KBM-7 (cell line): ENCODE measurements at places on chromosomes 7 and 10.

DNA sequence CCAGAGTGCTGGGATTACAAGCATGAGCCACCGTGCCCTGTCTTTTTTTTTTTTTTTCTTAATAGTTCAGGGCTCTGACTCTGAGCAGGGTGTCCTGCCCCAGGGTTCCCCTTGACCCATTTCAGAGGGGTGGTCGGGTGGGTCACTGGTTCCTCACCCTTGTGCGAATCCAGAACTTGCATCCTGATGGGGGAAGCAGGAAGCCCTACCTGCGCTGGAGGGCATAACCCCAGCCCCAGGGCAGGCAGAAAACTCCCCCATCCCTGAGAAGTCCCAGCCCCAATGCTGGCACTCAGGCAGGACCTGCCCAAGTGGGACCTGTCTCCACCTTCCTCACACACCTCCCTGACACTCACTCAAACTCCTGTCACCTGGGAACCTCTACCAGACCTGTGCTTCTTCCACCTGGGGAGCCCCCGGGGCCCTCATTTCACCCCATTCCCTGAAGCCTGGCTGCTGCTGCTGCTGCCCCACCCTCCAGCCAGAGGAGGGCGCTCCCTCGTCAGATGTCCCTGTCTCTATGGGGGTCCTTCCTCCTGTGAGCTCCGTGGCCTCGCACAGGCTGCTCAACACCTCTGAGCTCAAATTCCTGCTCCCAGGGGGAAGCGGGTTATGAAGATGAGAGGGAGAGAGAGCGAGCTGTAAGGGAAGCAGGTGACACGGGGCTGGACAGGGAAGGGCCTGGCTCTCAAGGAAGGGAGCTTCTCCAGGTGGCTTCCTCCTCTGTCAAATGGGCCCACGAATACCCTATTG, 15.1 kb upstream of the ZNF273 start:
- no peak for DNase-seq

DNA sequence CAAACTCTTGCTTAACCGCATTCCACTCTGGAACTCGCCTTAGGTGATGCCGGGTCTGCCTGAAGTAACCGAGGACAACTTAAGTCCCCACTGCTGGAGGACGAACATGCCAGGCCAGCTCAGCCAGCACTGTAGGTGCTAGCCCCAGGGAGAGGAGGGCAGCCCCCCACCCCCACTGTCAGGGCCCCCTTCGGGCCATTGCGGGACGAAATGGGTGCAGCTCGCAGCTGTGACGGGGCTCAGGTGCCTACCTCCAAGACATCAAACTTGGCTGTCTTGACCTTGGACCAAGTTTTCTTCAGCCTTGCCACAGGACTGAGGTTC, 60.4 kb downstream of the CSGALNACT2 start:
- DNase-seq, result no peak

DNA sequence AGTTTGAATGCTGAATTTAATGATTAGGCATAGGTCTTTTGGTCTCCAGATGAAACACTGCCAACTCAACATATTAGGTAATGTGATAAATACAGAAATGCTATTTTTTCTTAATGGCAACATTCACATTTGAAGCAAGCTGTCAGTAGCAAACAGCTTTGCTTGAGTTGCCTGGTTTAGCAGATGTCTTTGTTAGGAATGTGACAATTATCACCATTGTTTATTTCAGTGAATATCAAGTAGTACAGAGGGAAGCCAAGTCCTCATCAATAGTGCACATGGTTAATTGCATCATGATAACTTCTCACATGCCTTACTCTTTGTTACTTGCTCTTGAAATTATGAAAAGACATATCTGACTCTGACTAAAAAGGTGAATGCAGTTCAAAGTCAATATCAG, 23.7 kb upstream of the SEPTIN7 start:
- DNase-seq, result no peak

DNA sequence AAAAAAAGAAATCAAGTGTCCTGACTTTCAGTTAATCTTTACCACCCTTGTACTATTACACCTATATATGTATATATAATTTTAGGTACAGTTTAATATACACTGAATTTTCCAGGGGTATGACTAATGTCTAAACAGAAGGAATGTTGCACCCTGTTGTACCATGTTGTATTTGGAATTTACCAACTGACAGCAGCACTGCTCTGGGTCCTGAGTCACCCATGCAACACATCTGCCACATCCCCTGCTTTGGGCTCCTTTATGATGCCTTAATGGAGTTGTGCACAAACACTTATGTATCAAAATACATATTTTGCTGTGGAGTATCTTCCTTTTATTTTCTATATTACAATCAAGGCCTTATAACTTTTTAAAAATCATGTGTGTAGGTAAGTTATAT, 21.2 kb downstream of the YAE1 start:
- DNase-seq, result no peak

- DNase-seq, result no peak
Measured at GRCh38 chr7:132053871-132054270, 497.4 kb upstream of the PODXL start.

GRCh38 chr10:69425511-69426298, 9.0 kb upstream of the TACR2 start:
- no peak for DNase-seq

DNA sequence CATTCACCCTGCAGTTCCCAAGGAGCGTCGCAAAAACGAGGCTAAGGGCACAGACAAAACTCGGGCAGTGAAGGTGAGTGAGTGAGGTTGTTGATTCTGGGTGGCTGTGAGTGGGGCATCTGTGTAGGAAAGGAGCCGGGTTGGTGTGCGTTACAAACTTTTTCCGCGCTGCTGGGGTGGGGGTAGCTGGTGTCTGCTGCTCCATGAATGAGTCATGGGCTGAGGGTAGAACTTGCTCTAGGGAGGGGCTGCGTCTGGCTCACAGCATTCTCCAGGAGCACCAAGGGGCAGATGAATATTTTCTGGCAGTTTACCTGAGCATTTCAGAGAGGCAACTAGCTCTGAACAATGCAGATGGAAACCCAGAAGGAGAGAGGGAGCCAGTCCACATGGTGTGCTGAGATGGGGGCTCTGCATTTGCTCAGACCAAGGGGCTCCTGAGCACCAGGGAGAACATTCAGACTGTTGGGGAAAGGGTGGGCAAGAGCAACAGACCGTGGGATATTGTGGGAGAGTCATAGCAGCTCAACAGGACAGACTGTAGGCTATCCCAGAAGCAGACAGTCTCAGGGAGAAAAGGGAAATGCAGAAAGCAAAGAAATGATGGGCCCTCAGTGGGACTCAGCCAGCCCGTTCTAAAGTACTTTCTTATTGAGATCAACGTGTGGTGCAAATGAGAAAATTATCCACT, 18.8 kb downstream of the NOBOX start:
- no peak for DNase-seq

- DNase-seq, result no peak
Measured at GRCh38 chr7:50599385-50599784, 34.2 kb upstream of the DDC start.

GRCh38 chr7:121872831-121873288, at the start of gene PTPRZ1:
PTPRZ1 (plus strand) TSS chr7:121873161; CDS start chr7:121873500, 339 bp downstream.
- DNase-seq, result no peak

GRCh38 chr10:102509387-102509786, 5.6 kb downstream of the SUFU start:
- no peak for DNase-seq

GRCh38 chr7:112162142-112162766, 43.9 kb downstream of the DOCK4 start:
- peak; percentile 69 for DNase-seq

- no peak for DNase-seq
Measured at GRCh38 chr10:98378722-98379121, 36.3 kb downstream of the PYROXD2 start.

DNA sequence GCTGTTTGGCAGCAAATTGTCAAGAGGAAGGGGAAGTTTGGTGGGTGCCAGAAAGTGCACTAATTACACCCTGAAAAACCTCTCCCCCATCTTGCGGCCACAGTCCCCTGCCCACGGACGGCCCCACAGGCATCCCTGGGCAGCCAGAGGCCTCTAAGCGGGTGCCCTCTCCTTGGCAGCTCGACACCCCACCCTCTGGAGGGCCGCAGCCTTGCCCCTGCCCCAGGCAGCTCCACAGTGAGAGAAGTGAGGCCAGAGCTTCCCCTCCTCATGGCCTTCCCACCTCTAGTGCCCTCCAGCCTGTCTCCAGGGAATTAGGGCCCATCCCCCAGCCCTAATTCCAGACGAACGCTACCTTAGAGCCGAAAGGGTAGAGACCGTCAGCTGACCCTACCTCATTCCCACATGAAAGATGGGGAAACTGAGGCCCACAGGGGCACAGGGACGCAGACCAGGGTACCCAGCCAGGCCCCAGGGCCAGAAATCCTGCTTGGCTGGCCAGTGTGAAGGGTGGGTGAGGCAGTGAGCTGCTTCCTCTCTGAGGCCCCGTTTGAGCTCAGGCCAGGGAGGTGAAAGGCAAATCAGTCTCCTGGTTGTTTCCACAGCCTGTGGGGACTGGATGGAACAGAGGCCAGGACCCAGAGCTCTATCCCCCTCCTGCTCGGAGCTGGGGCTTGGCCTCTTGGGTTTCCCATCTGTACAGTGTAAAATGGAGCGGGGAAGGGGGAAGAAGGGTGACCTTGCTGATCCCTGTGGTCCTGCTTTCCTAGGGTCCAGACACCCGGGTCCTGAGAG, 10.0 kb downstream of the ZCCHC24 start:
- DNase-seq, result peak; percentile 38
